ENCODE measurements at places on chromosomes 2 and 18.
A peak's percentile ranks its signal among the peaks of the same experiment; 100 is the strongest.

DNA sequence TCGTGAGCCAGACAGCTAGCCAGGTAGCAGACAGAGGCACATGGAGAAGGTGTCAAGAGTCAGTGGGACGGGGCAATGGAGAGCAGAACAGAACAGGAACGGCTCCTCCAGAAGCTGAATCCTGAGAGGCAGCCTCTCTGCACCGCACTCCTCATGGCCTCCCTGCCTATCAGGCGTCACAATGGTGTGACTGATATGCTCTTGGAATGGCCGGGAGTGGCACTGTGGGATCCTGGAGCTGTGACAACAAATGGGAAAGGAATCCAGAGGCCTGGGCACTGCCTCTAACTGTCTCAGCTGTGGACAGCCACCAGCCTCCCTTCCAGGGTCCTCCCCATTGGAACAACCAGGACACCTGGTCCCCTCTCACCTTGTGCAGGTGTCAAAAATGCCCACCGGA lies 89.1 kb upstream of the ID2 start:
- DNase-seq: no peak

DNA sequence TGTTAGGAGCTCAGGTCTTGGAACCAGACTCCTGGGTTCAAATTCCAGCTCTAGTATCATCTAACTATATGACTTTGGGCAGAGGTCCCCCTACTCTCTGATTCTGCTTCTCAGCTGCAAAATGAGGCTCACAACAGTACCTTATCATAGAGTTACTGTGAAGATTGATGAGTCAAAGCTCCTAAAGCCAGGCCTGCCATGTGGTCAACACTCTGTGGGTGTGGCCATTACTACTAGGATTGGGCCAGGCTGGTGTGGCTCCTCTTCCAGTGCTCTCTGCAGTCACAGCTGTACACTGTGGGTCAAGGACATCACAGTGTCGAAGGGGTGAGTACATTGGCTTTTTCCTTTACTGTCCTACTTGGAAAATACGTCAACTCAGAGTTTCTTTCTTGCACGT lies 22.6 kb downstream of the CAPN13 start:
- DNase-seq: no peak

DNA sequence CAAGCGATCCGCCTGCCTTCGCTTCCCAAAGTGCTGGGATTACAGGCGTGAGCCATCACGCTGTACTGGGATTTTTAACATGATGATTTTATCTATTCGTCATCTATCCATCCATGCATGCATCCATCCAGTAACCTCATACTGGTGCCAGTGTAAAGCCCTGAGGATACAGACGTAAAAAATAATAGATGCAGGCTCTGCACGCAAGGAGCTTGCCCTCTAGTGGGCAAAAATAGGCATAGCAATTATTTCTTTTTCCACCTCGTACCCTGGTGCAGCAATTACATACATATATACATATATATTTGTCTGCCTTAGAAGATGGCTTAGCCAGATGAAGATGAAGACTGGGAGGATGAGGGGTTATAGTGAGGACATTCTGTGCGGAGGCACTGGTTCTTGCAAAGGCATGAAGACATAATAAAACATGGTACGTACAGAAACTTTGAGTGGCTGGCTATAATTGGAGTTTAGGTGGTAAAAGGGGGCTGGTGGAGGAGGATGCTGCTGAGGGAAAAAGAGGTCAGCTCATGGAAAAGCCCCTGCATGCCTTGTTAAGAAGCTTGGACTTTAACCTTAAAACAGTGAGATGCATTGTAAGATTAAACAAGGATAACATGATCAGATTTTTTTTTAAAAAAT lies 19.6 kb upstream of the RPIA start:
- peak; percentile 36 for DNase-seq

GRCh38 chr2:29443151-29443550 lies 327.9 kb downstream of the CLIP4 start:
- DNase-seq: no peak

DNA sequence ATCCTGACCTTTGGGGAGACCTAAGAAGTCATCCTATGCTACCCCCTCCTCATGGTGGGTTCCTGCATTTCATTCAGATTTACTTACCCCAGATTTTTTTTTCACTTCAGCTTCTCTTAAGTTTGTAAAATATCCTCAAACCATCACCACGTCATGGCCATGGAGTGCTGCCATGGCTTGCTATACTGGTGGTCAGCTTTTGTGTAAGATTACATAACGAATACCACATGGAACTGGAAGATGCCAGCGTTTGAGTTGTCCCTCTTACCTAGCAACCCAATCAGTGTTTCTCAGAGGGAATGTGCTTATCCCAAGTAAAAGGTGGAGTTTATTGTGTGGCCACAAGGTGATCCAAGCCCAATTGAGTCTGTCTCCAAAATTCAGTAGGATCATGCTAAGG lies 148.6 kb upstream of the ALPP start:
- DNase-seq: no peak

- DNase-seq: no peak
These were observed 55.5 kb upstream of the ANKRD62 start for GRCh38 chr18:12038082-12038638.

- DNase-seq: no peak
These were observed 6.2 kb upstream of the SDC1 start for GRCh38 chr2:20231159-20231558.

GRCh38 chr2:100971221-100971620 lies 30.9 kb upstream of the RPL31 start:
- DNase-seq: no peak

DNA sequence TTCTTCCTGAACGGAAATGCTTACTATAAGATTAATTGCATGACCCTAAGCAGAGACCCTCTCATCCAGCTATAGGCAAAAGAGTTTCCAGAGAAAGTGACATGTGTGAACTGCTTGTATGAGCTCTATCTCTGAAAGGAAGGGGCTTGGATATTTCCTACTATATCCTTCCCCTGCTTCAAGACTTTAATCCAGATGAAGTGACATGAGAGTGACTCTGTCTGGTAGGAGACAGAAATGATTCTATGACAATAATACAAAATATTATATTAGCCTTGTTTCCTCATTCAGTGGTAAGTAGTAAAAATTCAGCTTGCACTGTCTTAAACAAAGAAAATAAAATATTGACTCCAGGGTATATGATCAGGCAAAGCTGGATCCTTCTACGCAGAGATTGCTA lies 37.5 kb downstream of the NABP1 start:
- no peak for DNase-seq

DNA sequence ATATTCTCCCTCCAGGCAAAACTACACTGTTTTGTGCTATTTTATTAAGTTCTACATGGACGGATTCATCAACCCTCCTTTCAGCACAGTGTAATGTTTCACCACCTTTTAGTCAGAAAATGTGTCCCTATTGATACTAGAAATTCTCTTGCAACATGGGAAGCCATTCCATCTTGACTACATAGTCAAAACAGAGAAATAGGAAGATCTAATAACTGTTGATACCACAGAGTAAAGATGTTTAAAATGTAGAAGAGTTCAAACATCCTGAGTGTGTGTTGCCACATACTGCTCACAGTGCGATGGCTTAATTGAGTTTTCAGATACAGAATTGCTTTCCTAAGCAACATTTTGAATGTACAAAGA lies 492.2 kb upstream of the RAB12 start:
- DNase-seq: no peak

DNA sequence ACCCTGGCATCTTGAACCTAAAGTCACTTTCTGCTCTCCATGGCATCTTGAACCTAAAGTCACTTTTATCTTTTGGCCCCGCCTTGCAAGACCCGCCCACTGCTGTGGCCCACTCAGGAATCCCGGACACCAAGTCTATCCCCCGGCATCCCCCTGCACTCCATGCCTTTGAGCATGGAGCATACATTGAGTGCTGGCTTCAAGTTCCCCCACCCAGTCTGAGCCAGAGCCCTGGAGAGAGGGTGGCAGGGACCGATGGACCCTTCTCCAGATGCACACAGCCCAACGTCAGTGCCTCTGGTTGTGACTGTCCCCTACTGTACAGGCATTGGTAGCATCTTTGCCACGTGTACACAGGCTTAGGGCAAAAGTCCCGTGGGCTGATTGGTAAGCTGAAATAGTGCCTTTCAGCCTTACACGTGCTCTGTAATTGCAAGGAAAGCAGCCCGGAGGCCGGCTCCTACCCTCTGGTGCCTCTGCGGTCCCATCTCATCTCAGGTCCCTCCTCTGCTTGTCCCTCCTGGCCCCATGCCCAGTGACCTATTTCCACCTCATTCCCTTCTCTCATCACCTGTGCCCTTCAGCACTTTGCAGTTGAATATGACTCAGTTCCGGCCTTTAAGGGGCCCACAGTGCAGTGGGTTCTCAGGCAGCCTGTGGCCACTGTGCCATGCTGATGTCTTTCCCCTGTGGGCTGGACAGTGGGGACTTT lies 154.0 kb downstream of the INHBB start:
- no peak for DNase-seq

DNA sequence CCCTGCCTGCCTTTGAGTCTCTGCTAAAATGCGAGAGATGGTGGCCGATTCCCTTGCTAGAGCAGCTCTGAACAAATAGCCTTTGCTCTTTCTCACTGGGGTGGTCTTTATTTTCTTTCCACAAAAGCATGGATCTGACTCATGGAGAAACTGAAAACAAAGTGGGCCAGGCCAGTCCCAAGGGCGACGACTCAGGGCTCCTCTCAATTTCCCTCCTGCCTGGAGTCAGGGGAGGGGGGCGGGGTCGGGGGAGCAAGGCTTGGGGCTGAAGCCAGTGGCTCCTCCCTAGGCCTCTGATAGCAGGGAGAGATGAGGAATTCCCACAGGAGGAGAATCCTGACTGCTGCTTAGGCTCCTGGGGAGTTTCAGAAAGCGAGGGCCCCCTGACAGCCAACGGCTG lies 17.1 kb upstream of the IL1R2 start:
- DNase-seq: no peak

DNA sequence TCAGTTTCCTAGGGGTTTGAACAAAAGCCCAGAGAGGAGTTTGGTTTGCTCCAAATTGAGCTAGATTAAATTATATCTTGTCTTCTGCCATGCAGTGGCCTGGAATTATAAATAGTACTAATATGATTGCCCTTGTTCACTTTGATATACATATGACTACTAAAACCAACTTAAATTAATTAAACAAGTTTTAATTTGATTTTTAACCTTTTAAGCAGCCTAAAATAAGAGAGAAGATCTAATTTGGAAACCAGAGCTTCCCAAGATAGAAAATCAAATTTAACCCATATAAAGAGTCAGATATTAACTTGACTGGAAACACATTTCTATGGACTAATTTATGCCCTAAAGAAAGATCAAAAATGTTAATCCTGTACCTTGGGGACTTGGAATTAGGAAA lies 444.5 kb upstream of the SLC8A1 start:
- DNase-seq: no peak

GRCh38 chr2:174038462-174038861 lies 73.3 kb upstream of the SP3 start:
- no peak for DNase-seq

DNA sequence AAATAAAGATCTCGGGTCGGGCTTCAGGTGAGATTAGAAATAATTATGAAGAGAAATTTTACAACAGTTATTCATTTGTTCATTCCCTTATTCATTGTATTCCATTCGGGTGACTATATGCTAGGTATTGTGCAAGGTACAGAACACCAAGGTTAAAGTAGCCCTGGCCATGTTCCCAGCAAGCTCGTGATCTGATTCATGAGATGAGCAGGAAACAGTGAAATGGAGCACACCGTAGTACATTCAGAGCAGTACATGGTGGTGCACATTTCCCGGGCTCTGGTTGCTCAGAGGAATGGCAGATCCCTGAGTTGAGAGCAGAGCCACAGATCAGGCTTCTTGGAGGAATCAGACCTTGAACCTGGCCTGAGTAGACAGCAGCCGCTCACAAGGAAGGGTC lies 87.7 kb downstream of the PRKRA start:
- no peak for DNase-seq

DNA sequence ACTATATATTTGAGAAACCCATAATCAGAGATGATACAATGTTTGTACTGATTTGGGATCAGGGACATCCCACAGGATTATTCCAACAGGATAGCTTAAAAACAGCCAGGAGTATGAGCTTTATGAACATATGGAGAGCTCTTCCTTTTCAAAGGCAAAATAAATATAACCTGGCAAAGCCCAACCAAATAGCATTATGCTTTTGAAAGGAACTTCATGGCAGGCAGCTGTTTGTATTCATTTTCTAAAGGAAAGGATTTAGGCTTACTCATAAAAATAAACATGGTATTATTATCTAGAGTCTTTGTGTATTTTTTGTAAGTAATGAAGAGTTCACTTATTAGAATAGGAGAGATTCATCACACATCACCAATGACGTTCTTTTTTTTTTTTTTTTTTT lies 44.4 kb downstream of the CCDC195 start:
- no peak for DNase-seq

- no peak for DNase-seq
These were observed 472.7 kb upstream of the TRIB2 start for GRCh38 chr2:12244070-12244469.

- DNase-seq: no peak
These were observed 218.4 kb upstream of the VRK2 start for GRCh38 chr2:57828221-57828620.

- DNase-seq: no peak
These were observed 294.7 kb upstream of the LRP1B start for GRCh38 chr2:142425551-142425950.

DNA sequence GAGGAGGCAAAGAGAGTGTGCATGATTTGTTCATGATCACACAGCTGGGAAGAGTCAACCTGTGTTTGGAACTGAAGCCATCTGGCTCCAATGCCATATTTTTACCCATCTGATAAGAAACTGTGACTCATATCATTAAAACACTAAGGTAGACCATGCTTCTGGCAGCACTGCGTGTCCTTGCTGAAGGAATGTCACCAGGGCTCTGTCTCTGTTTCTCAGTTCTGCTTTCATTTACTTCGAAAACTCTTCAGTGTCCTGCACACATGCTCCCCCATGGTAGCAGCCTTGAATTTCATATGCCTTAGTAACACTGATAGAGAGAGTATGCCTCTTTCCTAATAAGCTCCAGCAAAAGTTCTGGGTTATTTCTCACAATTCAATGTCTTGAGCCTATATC lies 830.4 kb downstream of the DCDC2C start:
- no peak for DNase-seq

- no peak for DNase-seq
These were observed 76.2 kb upstream of the YWHAQ start for GRCh38 chr2:9707008-9707407.

GRCh38 chr2:238786792-238787490 lies 60.9 kb upstream of the TWIST2 start:
- no peak for DNase-seq

DNA sequence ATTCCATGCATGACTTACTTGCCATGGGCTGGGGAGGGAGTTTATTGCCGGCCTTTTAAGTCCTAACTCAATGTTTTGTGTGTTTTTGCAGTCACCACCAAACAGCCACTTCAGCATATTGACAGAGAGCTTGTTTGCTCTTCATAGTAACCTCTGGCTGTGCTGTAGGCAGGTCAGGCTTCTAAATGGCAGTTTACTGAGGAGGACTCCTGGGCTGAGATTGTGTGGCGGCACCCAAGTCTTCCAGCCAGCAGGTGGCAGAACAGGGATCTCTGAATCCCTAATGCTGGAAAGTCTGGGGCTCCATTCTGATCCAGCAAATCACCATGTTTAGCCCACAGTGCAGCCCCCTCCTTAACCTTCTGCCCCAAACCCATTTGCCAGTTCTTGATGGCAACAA lies 121.2 kb downstream of the CAPN13 start:
- no peak for DNase-seq

Measured in hindlimb muscle (tissue), 1 donor.